ENCODE measurements at places on chromosomes 7 and 10.
A peak's percentile ranks its signal among the peaks of the same experiment; 100 is the strongest.

DNA sequence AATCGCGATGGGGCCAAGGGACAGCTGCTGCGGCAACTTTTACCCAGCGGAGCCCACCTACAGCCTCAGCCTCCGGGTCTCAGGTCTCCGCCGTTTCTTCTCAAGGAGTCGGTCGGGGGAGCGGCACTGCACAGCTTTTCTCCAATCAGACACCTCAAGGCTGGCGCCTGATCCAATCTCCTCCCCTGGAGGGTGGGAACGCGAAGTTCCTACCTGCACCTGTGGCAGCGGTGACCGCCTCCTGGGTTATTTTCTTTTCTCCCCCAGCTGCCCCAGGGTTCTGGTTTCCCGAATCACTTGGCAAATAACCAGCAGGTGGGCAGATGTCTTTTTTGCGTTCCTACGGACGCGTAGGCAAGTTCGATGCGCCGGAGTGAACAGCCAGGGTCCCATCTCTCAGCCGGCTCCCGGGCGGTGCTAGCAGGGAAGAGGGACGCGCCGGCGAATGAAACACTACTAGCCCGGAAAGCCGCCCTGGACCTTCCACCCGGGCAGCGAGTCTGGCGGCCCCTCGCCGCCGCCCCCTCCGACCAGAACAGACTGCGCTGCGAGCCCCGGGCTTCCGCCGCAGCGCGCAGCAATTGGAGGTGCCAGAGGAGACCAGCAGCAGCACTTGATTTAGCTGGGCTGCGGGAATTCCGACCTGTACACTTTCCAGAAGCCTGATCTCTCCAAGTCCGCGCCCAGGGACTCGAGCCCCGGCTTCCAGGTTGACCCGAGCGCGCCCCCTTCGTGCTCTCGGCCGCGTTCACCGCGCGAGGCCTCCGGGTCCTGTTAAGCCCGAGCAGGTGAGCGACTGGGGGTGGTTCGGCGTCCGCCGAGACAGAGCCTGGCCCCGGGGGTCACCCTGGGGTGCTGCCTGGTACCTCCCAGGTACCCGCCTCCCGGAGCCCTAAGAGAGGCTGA lies at the start of gene PRR15:
Gene PRR15 (plus strand): TSS at position 246 of the 906 bp plus-strand sequence. CDS start 2,495 bp downstream, outside the sequence.
- DNase-seq: no peak

DNA sequence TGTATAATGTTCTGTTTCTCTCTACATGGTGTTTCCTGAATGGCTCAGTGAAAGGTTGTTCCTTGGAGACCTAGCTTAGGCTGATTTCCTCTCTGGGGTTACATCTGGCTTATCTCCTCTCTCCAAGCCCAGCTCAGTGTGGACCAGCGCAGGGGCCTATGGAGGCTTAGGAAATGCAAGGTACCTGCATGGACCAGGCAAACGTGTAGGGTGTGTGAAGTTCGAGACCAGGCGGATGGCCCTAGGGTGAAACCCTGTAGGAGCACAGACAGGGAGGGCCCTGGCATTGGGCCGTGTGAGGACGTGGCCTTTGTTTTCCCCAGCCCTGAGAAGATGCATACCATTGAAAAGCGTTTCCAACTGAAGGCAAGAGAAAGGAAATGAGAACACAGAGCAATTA lies 59.0 kb downstream of the DOCK1 start:
- DNase-seq: no peak

DNA sequence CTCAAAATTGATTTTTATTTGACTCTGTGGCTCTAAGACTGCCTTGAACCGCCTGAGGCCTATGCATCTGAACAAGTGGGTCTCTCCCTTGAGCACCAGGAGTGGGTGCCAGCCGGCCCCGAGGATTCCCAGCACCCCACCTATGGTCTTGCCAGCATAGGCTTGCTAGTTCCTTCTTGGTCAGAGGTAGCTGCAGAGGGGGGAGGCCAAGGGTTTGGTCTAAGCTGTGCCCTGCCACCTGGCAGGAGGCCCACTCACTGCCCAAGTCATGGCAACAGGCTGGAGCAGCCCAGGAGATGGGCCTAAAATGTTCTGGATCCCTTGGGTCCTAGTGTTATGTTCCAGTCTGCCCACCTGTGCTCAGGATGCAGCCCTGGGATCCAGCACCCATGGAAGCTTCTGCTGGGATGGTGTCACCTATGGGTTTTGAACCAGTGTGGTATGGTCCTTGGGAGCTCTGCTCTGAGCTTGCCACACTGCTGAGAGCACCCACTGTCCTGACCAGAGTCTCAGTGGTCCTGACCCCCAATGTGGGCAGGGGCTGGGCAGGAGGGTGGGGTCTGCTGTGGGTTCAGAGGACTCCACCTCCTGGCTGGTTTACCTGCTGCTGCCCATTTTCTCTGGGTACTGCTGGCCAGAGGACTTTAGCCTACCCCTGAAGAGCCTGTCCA lies 12.6 kb downstream of the YKT6 start:
- no peak for DNase-seq

DNA sequence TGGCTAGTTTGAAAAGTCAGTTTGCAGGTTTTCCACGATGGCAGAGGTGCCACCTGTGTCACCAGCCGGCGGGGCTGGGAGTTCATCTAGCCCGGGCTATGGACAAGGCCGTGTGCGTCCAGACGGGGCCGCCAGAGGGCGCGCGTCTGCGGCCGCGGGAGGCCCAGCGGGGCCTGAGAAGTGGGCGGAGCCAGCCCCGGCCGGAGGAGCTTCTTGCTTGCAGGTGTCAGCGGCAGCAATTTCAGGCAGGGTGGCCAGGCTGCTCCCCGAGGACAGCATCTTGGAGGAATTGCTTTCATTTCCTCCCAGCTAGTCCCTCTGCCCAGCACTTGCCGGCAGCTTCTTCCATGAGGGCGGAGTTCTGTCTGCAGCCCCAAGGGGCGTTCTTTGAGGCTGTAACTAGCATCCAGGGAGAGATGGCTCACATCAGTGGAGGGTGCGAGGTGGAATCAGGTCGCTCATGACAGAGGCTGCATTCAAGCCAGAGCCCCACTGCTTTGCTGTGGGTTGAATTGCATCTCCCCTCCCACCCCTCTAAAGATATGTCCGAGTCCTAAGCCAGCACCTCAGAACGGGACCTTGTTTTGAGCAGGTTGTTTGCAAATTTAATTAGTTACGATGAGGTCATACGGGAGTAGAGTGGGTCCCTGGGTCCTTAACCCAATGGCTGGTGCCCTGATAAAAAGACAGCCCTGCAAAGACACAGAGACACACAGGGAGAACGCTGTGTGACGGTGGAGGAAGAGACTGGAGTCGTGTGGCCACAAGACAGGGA lies 85.9 kb upstream of the MKI67 start:
- peak; percentile 52 for DNase-seq

- DNase-seq: no peak
These were observed 16.0 kb downstream of the SLC25A13 start for GRCh38 chr7:96305915-96306314.

- no peak for DNase-seq
These were observed 478.0 kb downstream of the KCNMA1 start for GRCh38 chr10:77159538-77160110.

- no peak for DNase-seq
These were observed 4.6 kb downstream of the ST7 start for GRCh38 chr7:116957874-116958273.

DNA sequence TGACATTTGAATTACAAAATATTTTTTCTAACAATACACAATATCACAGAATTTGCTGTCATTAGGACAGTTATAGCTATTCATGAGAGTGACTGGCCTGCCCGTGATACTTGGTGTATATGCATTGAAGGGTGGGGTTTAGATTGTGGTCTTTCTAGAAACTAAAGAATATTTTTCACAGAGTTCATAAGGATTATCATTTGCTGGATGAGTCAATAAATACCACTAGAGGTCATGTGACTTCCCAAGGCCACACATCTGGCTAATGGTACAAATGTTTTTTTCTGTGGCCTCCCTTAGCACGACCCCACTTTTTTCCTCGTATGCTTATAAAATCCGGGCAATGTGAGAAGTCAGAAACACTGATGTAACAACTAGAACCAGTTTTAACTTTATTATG lies 5.2 kb downstream of the OPTN start:
- no peak for DNase-seq

GRCh38 chr7:50393547-50394252 lies 56.5 kb downstream of the FIGNL1 start:
- peak; percentile 35 for DNase-seq

DNA sequence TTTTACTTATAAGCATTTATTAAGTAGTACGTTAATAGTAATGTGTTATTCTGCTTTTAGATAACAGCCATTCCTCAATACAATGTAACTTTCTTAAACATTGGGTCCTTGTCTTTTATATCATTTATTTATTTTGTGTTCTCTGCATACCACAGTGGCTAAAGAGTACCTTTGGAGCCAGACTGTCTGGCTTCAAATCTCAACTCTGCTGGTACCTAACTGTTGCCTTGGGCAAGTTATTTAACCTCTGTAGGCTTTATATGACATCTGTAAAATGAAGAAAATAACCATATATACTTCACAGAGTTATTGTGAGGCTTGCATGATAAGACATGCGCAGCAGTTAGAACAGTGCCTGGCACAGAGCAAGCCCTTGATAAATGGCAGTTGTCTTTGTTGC lies 397.6 kb downstream of the MDFIC start:
- no peak for DNase-seq

- DNase-seq: no peak
These were observed 357.8 kb upstream of the C7orf33 start for GRCh38 chr7:148232784-148233183.

- no peak for DNase-seq
These were observed 62.7 kb upstream of the LRRC4 start for GRCh38 chr7:128093614-128094570.

DNA sequence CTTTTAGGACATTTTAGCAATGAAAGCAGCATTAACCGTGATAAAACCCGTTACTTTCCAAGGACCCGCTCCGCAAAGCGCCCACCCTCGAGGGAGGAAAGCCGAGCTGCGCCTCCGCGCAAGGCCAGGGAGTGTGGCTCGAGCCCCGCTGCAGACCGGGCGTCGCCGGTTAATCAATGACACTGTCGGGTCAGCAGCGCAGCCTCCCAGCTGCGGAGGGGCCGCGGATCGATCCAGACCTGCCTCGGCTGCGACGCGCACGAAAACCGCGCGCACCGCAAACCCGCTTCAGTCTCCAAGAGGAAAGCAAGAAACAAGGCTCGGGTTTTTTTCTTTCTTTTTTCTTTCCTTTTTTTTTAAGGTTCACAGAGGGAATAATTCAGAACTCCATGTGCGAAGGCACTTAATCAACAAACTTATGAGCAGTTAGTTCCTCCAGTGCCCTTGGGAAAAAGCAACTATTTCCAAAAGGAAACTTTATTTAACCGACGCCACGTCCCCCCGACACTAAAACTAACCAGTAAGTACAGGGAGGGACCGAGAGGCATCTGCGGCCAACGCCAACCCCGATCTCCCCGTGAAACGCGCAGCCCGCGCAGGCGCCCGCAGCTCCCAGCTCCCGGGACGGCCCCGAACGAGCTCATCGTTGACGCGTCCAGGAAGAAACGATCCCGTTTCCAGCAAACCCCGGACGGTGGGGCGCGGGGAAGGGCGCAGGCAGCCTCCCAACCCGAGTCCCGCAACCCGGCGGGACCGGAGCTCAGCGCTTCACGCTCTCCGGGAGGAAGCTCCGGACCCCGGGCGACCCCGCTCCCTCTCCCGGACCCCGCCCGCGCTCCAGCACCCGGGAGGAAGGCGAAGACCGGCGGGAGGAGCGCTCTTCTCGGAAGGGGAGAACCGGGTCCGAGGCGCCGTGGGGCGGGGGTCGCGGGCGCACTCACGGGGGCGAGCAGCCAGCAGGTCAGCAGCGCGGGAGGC lies 598 bp downstream of the VIPR2 start:
- DNase-seq: no peak

DNA sequence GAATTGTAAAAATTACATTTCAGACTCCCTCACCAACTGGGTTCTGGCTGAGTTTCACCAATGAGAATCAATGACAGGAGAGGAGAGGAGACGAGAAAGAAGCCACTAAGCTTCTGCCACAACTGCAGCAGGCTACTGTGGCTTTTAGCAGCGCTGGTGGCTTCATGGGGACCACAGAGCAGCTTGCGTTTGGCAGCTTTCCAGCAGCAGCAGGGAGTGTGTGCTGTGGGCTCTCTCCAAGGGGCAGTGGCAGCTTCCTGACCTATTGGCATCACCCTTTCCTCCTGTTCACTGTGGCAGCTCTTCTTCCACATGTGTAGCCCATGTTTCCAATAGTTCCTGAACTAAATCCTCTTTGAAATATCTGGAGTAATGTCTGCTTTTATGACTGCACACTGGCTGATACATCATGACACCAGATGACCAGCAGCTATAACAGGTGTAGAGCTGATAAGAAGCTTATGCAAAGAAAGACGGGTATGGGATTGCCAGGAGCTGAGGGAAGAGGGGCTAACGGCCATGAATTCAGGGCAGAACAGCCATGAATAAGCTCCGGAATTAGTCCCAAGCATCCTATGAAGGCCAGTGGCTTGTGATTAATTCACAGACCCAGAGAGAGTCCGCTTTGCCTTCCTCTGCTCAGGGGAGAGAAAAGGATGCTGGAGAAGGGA lies 46.8 kb downstream of the KCNH2 start:
- DNase-seq: no peak

- DNase-seq: no peak
These were observed 76.4 kb downstream of the GRK5 start for GRCh38 chr10:119283818-119284217.

DNA sequence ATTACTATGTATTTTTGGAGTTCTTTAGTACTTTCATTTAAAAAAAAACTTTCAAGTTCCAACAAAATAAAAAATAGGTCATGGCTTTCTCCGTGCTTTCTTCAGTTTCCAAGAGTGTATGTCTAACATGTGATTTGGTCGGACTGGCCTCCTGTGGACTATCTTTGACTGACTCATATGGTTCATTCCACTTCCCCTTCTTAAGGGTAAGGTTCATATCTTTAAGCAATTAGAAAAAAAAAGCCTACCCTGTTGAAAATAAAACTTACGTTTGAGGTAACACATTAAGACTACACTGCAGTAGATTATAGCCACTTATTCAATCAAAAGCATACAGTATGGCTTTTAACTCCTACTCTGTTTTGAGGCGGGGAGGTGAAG lies 112.8 kb upstream of the AHR start:
- DNase-seq: no peak

- DNase-seq: no peak
These were observed 103.3 kb downstream of the GPAM start for GRCh38 chr10:112080231-112080630.

- no peak for DNase-seq
These were observed 57.2 kb upstream of the ARID5B start for GRCh38 chr10:61844116-61844822.

DNA sequence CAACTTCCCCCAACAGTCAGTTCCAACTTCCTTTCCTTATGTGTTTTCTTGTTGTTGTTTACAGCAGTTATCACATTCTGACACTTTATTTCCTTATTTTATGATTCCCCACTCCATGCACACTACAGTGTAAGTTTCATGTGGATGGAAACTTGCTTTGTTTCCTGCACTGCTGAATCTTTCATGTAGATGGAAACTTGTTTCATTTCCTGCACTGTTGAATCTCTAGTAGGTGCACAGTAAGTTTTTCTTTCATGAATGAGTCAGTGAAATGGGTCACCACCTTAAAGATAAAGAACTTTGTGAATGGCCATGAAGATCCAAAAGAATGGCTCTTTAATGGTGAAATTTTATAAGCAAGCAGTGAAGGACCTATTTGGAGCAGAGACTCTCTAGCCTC lies 61.4 kb downstream of the SHOC2 start:
- DNase-seq: no peak

- DNase-seq: no peak
These were observed 3.9 kb upstream of the FAS start for GRCh38 chr10:88986549-88987242.

Data from activated CD8-positive, alpha-beta memory T cell treated with anti-CD3 and anti-CD28 coated beads for 4 hours (primary cell).